ENCODE measurements at places on chromosomes 16 and 17.

- H3K27me3 ChIP-seq, result no peaks in the 10 kb centered on the region
- H3K4me1 ChIP-seq, result peaks cover 48% of the 10 kb centered on the region
- no peaks in the 10 kb centered on the region for H3K36me3 ChIP-seq
- no peak for DNase-seq
These were observed 4.5 kb downstream of the STAT5B start for GRCh38 chr17:42271779-42272035.

GRCh38 chr16:83455716-83456115, 352.1 kb upstream of the HSBP1 start:
- H3K27ac ChIP-seq, result no peak overlapping the region
- no peaks in the 10 kb centered on the region for H3K36me3 ChIP-seq
- no peak overlapping the region for H3K4me3 ChIP-seq

- H3K4me1 ChIP-seq, result no peaks in the 10 kb centered on the region
- H3K4me3 ChIP-seq, result no peak overlapping the region
- H3K27ac ChIP-seq, result no peak overlapping the region
These were observed 22.1 kb upstream of the NAT9 start for GRCh38 chr17:74798239-74798707.

DNA sequence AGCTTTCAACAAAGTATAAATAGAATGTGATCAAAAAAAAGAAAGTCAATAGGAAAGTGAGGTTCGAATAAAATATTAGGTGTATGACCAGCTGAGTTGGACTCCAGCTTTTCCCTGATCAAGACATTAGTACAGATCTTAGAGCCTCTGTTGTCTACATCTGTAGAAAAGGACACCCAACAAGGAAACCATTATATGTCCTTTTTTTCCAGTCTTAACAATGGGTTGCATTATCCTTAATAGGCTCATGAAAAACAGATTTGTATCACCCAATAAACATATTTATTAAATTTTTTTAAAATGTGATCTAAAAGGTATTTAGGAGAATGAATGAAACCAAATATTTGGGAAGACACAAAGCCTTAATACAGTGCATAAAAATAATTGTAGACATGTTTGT, 18.1 kb downstream of the ABCA6 start:
- no peaks in the 10 kb centered on the region for H3K27me3 ChIP-seq
- no peak for DNase-seq
- H3K27ac ChIP-seq, result no peak overlapping the region
- no peaks in the 10 kb centered on the region for H3K4me1 ChIP-seq
- no peak overlapping the region for H3K4me3 ChIP-seq
- peaks cover 4% of the 10 kb centered on the region for H3K36me3 ChIP-seq

GRCh38 chr16:46797501-46797900, 33.5 kb downstream of the C16orf87 start:
- no peak overlapping the region for H3K27ac ChIP-seq
- H3K36me3 ChIP-seq, result no peaks in the 10 kb centered on the region
- H3K4me1 ChIP-seq, result no peaks in the 10 kb centered on the region
- H3K4me3 ChIP-seq, result no peak overlapping the region
- DNase-seq, result no peak
- no peaks in the 10 kb centered on the region for H3K27me3 ChIP-seq

- H3K27me3 ChIP-seq, result no peaks in the 10 kb centered on the region
- H3K4me1 ChIP-seq, result no peaks in the 10 kb centered on the region
- no peaks in the 10 kb centered on the region for H3K36me3 ChIP-seq
- no peak for DNase-seq
- H3K27ac ChIP-seq, result no peak within 1 kb of the TSS
These were observed at the start of gene MEOX1 for GRCh38 chr17:43661699-43662412. Gene MEOX1 (minus strand): TSS chr17:43661922. CDS start chr17:43661534, 388 bp downstream.

DNA sequence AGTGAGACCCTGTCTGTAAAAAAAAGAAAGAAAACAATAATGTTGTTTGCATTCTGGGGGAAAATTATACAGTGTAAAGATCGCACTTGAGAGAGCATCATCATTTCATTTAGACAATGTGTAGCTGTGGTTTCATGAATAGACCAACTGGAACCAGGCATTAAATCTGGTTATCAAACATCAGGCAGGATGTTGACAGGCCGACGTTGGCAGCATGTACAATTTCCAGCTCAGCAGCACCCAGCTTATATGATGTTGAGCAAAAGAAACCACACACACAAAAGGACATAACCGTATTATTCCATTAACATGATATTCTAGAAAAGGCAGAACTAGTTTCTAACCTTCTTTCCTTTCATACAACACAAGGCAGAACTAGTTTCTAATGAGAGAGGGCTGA, 5.8 kb downstream of the MARVELD3 start:
- H3K4me1 ChIP-seq, result peaks cover 14% of the 10 kb centered on the region
- H3K36me3 ChIP-seq, result no peaks in the 10 kb centered on the region
- DNase-seq, result no peak
- no peak overlapping the region for H3K4me3 ChIP-seq
- H3K27ac ChIP-seq, result no peak overlapping the region

- H3K27ac ChIP-seq, result no peak overlapping the region
- H3K4me1 ChIP-seq, result peaks cover 2% of the 10 kb centered on the region
- DNase-seq, result no peak
- H3K4me3 ChIP-seq, result no peak overlapping the region
- peaks cover 75% of the 10 kb centered on the region for H3K36me3 ChIP-seq
- H3K27me3 ChIP-seq, result no peaks in the 10 kb centered on the region
These were observed 52.5 kb upstream of the ALDH3A1 start for GRCh38 chr17:19800571-19800970.

GRCh38 chr16:17269439-17269838, 201.3 kb downstream of the XYLT1 start:
- no peaks in the 10 kb centered on the region for H3K27me3 ChIP-seq
- no peaks in the 10 kb centered on the region for H3K4me1 ChIP-seq
- H3K4me3 ChIP-seq, result no peak overlapping the region
- H3K36me3 ChIP-seq, result no peaks in the 10 kb centered on the region
- DNase-seq, result no peak

Data from upper lobe of left lung (tissue), 6 donors.